Daoy (cell line): ENCODE measurements at places on chromosomes 13 and 19. TPM values are rescaled to one million over a fixed set of nuclear protein-coding genes. Genes with fewer than 3 reads are reported as not detected.

GRCh38 chr13:88456151-88456550, 785.0 kb downstream of the SLITRK5 start:
- DNase-seq = no peak

GRCh38 chr19:44729516-44730033, 18.9 kb upstream of the BCL3 start:
- DNase-seq = no peak

- DNase-seq = no peak
These were observed 135.2 kb downstream of the USP12 start for GRCh38 chr13:27036236-27036981.

DNA sequence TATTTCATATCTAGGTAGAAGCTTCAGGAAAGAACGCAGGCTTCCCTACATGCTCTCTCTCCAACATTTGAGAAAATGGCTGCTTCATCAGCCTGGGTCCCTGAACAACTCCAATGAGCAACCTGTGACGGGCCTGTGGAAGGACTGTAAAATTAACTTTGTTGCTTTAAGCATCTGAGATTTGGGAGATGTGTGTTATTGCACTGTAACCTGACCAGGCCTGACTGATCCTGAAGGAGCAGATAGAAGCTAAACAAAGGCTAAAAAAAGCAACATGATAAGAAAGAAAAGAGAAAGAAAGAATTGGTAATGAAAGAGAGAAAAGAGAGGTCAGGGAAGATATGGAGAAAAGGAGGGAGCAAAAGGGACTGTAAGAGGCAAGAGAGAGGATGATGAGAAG, 77.1 kb upstream of the MBNL2 start:
- no peak for DNase-seq

- peak; percentile 82 for DNase-seq
These were observed 15.8 kb downstream of the ARRDC2 start for GRCh38 chr19:18023622-18024251.

GRCh38 chr13:93462151-93462550, 235.5 kb downstream of the GPC6 start:
- no peak for DNase-seq

DNA sequence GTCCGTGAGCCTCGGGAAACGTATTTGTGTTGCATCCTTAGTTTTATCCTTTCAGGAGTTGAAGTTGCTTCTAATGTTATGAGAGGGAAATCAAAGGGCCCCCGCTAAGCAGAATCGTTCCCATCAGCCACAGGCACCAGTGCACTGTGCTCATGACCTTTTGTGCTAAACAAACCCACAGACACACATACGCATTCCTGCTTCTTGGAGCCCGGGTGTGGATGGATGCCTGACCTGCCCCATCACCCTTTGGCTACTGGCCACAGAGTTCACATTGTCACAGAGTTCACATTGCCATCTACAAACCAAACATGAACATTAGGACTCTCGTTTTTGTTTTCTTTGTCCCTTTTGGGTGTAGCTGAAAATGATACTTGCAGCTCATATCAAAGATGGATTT, 47.2 kb downstream of the CHST8 start:
- DNase-seq = no peak

DNA sequence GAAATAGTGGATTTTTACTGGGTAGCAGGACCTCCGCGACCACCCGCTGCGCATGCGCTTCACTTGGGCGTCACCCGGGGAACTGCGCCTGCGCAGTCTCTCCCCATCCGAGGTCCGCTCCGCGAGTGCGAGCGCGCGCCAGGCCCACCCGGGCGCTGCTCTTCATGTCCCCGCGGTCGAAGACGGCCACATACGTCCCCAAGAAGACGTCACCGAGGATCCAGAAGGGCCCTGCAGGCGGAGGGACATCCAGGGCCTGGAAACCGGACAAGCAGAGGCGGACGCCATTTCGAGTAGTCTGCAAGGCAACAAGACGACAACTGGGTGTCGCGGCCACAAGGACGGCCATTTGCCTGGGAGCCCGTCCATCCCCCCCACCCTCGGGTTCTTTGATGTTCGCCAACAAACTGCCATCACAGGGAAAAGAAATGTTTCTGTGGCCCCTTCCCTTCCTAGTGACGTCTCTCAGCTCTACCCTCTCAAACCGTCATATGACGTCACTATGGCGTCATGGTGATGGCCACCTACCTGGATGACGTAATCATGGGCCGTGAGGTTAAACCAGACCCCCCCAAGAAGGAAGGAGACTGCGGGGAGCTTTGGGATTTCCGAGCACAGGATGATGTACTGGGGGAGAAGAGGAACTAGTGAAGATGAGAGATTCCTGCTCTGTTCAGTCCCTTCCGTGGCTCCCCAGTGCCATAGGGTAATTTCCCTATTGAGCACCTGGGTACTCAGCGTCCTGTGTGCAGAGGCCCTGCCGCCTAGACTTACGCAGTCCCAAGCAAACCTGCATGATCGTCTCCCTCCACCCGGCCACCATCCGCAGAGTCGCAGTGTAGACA, 6.7 kb downstream of the NAPSA start:
- DNase-seq = no peak

- no peak for DNase-seq
These were observed 258.7 kb upstream of the EDNRB start for GRCh38 chr13:78177306-78177705.

DNA sequence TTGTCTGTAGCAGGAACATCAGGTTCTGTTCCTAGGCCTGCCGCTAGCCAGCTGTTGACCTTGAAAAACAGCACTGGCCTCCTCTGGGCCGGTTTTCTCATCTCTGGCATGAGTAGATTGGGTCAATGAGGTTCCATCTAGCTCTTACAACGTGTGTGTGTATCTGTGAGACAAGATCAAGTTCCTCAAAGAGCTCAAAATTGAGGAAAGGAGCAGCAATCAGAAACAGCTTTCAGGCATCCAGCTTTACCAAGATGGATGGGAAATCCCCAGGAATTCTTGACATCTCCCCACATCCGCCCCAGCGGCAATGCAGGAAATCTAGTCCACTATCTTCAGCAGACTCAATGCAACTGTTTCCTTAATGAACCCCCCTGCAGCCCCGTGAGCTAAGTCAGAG, 4.9 kb downstream of the FLT1 start:
- DNase-seq = peak; percentile 43

GRCh38 chr13:32323912-32324311, 8.6 kb downstream of the BRCA2 start:
- no peak for DNase-seq

DNA sequence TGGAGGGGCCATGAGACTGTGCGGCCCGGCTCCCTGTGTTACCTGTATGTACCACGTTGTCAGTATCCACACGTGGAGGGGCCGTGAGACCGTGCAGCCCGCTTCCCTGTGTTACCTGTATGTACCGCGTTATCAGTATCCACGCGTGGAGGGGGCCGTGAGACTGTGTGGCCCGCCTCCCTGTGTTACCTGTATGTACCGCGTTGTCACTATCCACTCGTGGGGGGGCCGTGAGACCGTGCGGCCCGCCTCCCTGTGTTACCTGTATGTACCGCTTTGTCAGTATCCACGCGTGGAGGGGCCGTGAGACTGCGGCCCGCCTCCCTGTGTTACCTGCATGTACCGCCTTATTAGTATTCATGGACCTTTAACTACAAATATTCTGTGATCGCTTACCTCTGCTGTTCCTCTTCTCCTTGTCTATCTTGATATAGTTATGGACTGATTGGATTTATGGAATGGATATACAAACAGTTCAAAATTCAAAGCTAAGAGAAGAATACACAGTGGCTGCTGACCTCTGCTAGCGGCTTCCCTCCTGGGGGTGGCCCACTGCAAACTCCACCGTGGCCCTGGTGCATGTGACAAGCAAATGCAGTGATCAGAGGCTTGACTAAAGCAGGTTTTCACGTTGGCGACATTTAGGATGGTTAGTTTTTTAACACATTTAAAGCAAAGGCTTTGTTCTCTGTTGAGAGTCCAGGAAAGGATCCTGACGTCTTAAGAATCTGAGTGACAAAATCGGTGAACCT, 38.7 kb downstream of the ATP11A start:
- no peak for DNase-seq

DNA sequence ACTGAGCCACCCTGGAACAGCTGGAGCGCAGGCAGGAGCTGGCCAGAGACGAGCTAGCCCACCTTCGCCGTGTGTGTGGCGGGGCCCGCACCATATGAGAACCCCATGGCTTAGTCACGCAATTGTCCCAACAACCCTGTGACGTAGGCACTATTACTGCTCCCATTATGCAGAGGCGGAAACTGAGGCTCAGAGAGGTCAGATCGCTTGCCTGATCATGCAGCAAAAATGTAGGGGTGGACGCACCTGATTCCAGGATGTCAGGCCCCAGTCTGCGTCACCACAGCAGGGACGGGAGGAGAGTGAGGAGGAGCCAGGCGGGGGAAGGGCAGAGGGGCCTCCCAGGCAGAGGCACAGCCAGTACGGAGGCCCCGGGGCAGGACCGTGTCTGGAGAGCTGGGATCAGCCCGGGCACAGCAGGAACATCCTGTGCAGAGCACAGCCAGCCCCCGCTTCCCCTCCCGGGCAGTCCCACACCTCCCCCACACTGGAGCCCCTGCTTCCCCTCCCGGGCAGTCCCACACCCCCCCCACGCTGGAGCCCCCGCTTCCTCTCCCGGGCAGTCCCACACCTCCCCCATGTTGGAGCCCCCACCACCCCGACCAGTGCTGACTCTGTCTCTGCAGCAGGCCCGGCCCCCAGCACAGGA, 16.7 kb downstream of the PIP5K1C start:
- peak; percentile 79 for DNase-seq

GRCh38 chr19:12796146-12797071, 5.1 kb downstream of the JUNB start:
- peak; percentile 87 for DNase-seq

GRCh38 chr19:36081385-36081784, 26.7 kb downstream of the WDR62 start:
- no peak for DNase-seq

- DNase-seq = peak; percentile 24
These were observed 649 bp downstream of the TMEM91 start for GRCh38 chr19:41376998-41377365.

DNA sequence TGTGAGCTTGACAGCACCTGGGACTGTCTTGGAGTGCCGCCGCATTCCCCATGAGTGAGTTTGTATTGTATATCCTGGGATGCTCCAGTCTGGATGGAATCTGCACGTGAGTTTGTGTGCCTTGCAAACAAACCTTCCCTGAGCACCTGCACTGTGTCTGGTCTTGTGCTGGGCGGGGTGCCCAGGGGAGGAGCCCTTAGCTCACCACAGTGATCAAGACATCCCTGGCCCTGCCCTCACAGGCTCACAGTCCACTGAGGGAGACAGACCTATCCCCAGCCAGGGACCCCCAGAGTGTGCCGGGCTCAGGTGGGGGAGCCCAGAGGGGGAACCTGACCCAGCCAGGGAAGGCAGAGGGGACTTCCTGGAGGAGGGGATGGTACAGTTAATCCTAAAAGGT, 1.7 kb upstream of the BCAM start:
- no peak for DNase-seq

Gene N4BP2L1
- total RNA-seq = 0.34 TPM in 1 of 2 replicates, not detected in the other

Gene CRB3
- not detected in 2 replicates for total RNA-seq

Gene TMPRSS9
- not detected in 2 replicates for total RNA-seq

Gene SHISA7
- not detected in 2 replicates for total RNA-seq

Gene IRF3
- 88.0 and 110 TPM in 2 replicates for total RNA-seq

Gene NEK3
- 17.1 and 17.8 TPM in 2 replicates for total RNA-seq

Gene RB1
- 26.6 and 28.1 TPM in 2 replicates for total RNA-seq

Gene SHD
- not detected in 2 replicates for total RNA-seq

Gene GJB2
- 0.77 and 5.3 TPM in 2 replicates for total RNA-seq

Gene ATP4A
- not detected in 2 replicates for total RNA-seq

Gene CD37
- not detected in 2 replicates for total RNA-seq

Gene SYNGR4
- not detected in 2 replicates for total RNA-seq
